GM06990 (cell line): ENCODE measurements at places on chromosomes 16 and 17.

DNA sequence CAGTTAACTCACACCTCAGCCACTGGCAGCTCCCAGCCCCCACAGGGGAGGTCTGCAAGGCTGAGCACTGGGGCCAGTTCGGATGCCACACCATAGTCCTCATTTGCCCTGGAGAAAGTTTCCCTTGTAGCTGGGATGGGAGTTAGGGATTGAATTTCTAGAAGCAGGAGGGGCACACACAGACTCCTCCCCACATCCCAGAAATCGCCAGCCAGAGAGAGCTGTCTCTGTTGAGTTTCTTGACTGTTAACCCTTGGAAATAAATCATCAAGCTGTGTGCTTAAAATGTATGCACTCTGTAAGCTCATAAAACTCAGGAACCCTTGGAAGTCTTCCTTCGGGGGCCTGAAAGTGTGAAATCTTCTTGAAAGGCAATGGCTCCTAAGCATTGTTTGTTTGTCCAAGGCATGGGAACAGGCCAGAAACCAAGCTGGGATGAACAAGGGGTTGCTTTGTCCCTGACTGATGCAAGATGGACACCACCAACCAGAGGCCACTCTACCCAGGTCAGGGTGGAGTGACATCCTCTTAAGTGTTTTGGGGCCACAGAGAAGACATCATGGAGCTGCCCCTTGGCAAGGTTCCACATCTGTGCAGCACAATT, 394 bp upstream of the PRM3 start:
- DNase-seq: no peak

DNA sequence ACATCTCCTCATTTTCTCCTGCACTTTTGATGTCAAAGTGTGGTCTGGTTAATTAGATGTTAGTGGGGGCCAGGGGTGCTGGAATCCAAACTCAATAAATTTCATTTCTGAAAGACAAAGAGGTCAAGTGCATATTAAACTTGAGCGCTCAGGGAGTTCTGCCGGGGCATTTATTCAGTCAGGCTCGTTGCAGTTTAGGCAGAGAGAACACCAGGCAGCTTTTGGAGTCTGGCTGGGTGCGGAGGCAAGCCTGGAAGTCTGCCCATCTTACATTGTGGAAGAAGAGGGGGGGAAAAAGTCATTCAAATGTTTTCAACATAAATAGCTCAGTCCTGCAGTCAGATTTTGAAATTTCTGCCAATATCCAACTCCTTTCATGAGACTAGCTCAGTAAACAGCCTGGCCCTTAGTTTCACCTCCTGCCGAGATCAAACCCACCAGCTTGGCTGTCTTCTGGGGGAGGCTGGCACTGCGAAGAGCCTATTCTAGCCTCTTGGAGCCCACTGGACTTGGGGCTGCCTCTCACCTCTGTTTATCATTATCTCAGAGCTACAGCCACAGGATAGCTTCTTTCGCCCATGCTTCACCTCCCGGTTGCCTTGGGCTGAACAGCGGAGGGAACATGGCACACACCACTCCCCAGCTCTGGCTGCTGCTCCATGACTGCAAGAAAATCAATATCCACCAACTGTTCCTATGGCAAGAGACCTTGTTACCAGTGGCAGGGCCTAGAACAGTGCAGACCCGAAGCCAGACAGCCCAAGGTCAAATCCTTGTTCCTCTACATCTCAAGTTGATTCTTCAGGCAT, 177.4 kb upstream of the CDH5 start:
- DNase-seq: no peak

DNA sequence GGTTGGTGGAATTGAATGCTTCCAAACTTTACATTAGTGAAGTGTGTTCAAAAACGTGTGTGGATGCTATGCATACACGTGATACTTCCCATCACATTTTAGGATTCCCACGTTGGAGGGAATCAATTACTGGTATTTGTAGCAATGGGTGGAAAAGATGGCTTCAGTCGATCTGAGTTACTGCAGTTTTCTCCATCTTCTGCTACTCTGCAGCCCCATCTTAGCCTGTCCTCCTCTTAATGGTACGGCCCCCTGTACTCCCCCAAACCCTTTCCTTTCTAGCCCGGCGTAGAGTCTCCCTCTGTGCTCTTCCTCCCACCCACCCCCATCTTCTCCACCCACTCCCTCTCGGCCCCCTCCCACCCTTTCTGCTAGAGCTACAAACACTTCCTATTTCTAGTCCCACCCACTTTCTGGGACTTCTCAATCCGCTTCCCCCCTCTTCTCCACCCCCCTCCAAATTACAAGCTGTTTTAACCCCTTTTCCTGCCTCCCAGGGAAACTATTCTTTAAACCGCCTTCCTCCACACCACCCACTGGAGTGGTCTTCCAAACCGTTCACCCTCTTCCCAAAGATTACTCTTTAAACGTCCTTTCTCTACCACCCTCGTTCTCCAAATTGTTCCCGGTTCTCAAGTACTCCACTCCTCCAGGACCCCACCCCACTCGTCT, 1.1 kb downstream of the CHTF8 start:
- DNase-seq: no peak

GRCh38 chr17:76735006-76735405, 2.1 kb downstream of the SRSF2 start:
- peak; percentile 39 for DNase-seq

GRCh38 chr16:13448346-13448745, 471.6 kb upstream of the ERCC4 start:
- no peak for DNase-seq

DNA sequence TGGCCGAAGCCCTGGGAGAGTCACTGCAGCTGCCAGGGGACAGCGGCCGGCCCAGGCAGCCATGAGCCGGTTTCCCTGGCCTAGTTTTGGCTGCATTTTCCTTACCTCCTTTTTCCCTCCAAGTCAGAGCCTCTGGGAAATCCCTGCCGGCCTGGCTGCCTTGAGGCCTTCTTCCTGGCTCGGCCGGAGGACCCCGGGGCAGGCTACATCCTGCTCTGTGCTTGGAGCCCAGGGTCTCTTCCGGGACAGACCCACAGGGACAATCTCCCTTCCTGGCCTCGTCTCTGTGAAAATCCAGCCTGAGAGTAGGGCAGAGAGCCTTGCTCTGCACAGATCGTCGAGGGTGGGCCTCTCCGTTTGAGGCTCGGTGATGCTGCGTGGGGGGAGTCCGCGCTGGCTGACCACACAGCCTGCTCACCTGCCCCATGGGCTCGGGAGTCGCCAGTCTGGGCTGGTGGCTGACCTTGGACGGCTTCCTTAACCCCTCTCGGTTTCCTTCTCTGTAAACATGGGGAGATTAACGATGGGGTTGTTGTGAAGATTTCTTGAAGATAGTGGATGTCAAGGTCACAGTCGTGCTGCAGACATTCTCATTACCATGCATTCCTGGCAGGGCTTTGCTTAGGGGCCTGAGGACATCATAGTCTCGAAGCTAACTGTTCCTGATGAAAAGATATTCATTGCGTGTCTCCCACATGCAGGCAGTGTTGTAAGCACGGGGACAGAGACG, 34.8 kb upstream of the CIBAR2 start:
- no peak for DNase-seq

DNA sequence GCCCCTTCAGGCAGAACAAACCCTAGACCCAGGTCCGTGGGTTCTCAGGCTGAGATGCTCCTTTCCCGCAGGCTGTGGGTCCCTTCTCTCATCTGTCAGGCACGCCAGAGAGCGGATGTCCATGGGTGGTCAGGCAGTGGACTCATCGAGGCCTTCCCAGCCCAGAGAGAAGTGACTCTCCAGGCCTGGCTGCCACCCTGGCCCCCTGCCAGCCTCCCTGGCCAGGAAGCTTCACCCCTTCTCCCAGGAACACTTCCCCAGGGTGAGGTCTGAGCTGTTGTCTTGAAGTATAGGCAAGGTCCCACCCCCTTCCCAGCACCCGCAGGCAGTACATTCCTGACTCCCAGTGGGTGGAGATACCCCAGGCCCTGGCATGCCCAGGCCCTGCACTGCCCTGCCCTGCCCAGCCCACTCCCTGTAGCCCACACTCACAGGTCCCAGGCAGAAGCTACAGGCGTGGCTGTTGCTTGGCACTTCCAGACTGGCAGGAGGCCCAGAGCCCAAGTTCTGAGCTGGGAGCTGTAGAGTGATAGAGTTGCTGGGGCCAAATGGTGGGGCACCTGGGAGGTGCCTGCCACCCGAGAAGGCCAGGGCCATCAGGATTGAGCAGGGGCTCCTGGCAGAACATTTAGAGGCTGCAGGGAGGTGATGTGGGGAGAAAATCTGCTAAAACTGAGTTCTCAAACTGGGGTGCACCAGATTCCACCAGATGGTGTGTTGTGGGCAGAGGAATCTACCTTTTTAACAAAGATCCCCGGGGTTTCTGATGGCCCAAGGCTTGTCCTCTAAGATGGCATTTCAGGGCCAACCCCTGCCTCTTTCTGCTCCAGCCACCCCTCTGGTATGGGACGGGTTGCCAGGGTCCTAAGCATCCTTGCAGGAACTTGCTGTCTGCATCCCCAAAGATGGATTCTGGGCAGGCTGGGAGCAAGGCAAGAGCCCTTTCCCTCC, 6.7 kb downstream of the ITGA3 start:
- DNase-seq: no peak

DNA sequence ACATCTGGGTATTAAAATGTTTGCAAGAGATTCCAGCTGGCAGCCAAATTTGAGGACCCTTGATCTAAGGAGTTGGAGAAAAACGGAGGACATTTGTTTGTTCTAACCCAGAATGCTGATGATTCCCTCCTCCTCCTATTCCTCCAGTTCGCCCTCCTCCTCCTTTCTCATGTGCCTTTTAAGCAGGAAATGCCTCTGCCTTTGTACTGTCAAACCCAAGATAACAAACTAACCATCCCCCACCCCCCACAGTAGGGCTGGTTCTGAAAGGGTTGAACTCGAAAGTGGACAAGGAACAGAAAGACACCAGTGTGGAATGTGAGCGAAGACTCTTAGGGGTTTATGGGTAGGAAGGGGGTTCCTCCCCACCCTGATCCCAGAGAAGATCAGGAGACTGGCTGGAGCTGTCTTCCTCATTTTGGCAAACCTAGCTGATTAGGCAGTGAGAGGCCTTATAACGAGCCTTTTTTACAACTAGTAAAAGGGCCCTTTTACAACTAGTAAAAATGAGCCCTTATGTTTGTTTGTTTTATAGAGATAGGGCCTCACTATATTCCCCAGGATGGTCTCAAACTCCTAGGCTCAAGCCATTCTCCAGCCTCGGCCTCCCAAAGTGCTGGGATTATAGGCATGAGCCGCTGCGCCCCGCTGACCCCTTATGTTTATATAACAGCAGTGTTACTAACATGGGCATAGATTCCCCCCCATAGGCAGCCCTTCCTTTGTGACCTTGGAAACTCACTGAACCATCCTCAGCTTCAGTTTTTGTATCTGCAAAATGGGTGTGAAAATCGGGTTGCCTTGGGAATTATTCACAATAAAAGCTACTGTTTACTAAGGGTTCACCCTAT, 975 bp downstream of the CHD9 start:
- no peak for DNase-seq

DNA sequence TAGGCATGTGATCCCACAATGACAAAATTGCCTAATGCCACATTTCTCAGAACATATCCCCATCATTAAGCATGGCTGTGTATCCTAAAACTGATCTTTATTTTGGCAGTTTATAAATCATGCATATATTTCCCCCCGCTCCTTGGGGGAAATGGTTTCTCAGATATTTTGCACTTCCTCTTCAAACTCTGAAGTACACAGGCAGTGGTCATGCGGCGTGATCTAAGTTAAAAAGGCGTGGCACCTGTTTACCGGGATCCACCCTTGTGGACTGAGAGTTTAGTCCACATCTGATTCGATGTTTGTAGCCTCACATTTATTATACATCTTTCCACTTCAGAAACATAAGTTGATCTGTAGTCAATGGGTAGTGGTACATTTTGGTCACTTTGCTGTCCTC, 51.4 kb downstream of the USP10 start:
- no peak for DNase-seq

DNA sequence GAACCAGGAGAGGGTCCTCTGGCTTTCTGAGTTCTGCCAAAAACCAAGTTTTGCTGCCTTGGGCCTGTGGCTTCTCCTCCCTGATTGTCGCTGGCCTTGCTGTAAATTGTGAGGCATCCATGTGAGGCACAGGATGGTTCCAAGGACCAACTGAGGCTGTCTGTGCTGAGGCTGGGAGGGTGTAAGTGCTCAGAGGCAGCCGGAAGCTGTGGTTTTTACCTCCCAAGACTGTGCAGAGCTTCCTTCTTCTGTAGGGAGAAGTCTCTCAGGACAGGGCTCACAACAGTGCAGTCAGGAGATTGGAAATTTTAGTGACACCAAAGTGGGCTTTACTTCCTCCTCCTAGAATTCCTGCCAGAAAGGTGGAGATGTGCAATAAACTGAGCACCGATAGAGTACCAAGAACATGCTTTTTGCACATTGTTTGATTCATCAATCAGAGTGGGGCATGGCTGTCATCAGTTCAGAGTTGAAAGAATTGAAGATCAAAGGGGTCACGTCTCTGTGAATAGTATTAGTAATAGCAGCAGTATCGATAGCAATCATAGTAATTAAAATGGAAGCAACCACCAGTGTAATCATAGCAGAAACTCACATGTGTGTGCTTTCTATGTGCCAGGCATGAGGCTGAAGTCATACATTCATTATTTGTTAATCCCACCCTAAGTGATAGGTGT, 467.1 kb downstream of the WWOX start:
- no peak for DNase-seq

- DNase-seq: peak; percentile 91
Measured at GRCh38 chr16:1610071-1610898, 1.6 kb downstream of the IFT140 start.

DNA sequence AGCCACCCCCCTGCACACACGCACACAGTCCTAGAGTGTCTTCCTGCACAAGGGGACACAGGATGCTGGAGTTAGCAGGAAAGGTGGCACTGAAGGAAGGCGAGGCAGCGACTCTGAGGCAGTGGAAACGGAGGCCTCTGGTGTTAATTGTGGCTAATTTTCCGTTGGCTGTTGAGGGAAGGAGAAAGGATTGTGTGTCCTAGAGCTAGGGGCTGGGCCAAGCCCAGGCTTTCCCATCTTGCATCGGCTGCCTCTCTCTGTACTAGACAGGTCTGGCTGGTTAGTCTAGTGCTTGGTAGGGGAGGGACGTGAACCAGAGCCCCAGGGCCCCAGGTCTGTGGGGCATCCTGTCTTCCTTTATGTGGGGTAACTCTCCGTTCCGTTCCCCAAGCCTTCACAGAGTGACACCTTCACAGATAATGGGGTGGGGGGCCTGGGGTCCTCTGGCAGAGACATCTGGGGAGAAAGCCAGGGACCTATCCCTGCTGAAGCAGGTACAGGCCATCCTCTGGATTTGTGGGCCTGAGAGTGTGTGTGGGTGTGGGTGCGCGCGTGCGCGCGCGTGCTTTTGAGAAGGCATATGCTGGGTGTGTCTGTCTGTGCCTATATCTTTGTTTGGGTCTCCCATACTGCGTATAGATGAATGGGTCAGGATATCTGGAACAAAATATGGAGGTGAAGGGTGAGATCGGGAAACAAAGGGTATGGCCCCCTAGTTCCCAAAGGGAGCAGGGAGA, at the start of gene CHD3:
TSS of gene CHD3 (plus strand) at position 606 of the 737 bp plus-strand sequence. CDS start 212 bp downstream, outside the sequence.
- no peak for DNase-seq

DNA sequence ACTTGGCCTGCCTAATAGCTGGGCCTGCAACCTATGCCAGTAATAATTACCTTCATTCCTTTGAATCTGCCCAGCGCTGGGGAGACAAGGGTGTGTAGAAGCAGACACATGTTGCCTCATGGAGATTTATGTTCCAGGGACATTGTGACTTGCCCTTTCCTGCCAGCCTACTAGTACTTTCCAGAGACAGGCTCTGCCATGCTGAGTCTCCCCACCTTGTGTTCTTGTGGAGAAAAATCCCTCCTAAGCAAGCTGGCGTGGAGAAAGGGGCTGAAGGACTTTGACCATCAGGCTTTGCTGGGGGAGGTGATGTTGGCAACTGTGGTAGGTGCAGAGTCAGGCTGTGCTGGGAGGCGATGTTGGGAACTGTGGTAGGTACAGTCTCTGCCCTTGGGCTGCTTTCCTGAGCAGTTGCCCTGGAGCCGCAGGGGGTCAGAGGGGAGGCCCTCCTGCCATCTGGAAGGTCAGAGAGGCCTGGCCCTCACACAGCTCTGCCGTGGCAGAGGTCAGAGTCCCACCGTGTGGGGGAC, 4.0 kb downstream of the KSR1 start:
- DNase-seq: no peak
